Activated naive CD4-positive, alpha-beta T cell treated with anti-CD3 and anti-CD28 coated beads for 36 hours (primary cell): ENCODE measurements at places on chromosomes 1 and 21. TPM values are rescaled to one million over a fixed set of nuclear protein-coding genes. Genes with fewer than 3 reads are reported as not detected.

Gene HPDL
- total RNA-seq = 10.7 TPM

Gene UBE2U
- not detected for total RNA-seq

Gene KIRREL1
- total RNA-seq = not detected

Gene ELK4
- total RNA-seq = 62.4 TPM

Gene CLIC4
- 38.0 TPM for total RNA-seq

Gene ATXN7L2
- 15.2 TPM for total RNA-seq

Gene DEPDC1
- total RNA-seq = 20.7 TPM

Gene FAM78B
- 0.24 TPM for total RNA-seq

Gene FCAMR
- total RNA-seq = not detected

Gene KLHL17
- total RNA-seq = 19.4 TPM

Gene OLFML2B
- total RNA-seq = 2.3 TPM

Gene DNAH14
- total RNA-seq = 0.89 TPM

Gene RGS16
- total RNA-seq = 35.3 TPM

Gene WNT3A
- total RNA-seq = not detected

Gene ASPM
- total RNA-seq = 27.6 TPM

Gene MFSD2A
- 4.5 TPM for total RNA-seq

Gene FAM72B
- 54.7 TPM for total RNA-seq

Gene ILDR2
- total RNA-seq = 9.1 TPM

Gene COL9A2
- 6.8 TPM for total RNA-seq

Gene MDM4
- 109 TPM for total RNA-seq

Gene DMBX1
- not detected for total RNA-seq

Gene ATAD3A
- 41.0 TPM for total RNA-seq

Gene CA6
- 0.22 TPM for total RNA-seq

Gene SLC9C2
- not detected for total RNA-seq

Gene DSCAM
- not detected for total RNA-seq

Gene SMIM1
- total RNA-seq = 2.0 TPM

Gene S100A12
- total RNA-seq = not detected

Gene FHL3
- total RNA-seq = 12.7 TPM

Gene ZNF670
- 4.1 TPM for total RNA-seq

Gene MIXL1
- total RNA-seq = not detected

Gene RAB3B
- total RNA-seq = 0.10 TPM

Gene PIAS3
- 19.1 TPM for total RNA-seq

Gene DPT
- not detected for total RNA-seq

Gene PTPN14
- 2.8 TPM for total RNA-seq

Gene HAO2
- total RNA-seq = not detected

Gene AURKAIP1
- total RNA-seq = 108 TPM

Gene PTGFRN
- 28.0 TPM for total RNA-seq

Gene KLHDC8A
- total RNA-seq = not detected

Gene CD164L2
- total RNA-seq = not detected

Gene THBS3
- 15.4 TPM for total RNA-seq

Gene CD1D
- total RNA-seq = not detected

Gene SLFNL1
- 0.10 TPM for total RNA-seq

Gene BATF3
- total RNA-seq = 27.1 TPM

Gene MYBPHL
- not detected for total RNA-seq

Gene S100A1
- total RNA-seq = not detected

Gene ATP5IF1
- 185 TPM for total RNA-seq

Gene HOOK1
- total RNA-seq = 17.7 TPM

Gene PEX19
- total RNA-seq = 58.3 TPM

Gene CYYR1
- total RNA-seq = not detected

Gene POU2F1
- total RNA-seq = 17.6 TPM

Gene IL20
- total RNA-seq = not detected

Gene RAD54L
- total RNA-seq = 83.9 TPM

Gene SPATA6
- total RNA-seq = 1.6 TPM
